ENCODE measurements at places on chromosomes 3 and 15. TPM values are rescaled to one million over a fixed set of nuclear protein-coding genes. Genes with fewer than 3 reads are reported as not detected.

Gene FOXB1
- total RNA-seq = not detected

DNA sequence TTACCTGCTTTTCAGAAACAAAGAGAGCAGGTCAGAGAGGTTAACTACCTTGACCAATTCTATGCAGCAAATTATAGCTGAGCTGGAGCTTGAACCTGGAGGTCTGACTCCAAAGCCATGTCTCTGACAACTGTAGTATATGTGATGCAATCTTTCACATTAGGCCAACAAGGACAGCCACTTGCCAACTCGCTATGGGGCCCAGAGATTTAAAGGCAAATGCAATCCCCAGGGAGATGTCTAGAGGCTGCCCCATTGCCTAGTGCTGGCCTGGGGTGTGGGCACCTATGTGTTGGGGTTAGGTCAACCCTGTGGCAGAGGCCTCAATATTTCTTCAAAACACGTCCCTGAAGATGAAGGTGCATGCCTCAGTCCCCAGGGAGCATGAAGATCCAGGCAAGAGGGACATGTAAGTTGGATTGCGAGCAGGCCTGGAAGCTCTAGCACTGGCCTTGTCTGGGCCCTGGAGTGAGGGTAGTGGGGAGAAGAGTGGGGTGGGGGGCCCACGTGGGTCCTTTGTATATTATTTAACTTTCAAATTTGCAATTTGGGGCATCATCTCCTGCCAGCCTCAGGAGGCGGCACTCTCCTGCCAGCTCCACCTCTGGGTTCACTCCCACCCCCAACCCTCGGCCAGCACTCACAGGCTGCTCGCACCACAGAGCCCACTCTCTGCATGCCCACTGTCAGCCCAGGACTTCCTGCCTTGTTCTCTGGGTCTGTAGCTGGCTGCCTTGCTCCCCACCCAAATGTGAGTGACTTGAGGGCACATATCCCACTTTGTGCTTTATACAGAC is 64.3 kb downstream of the SLC12A8 start:
- no peaks in the 10 kb centered on the region for H3K36me3 ChIP-seq
- H3K4me3 ChIP-seq = no peak overlapping the region
- DNase-seq = no peak
- no peak overlapping the region for H3K27ac ChIP-seq
- peaks cover 2% of the 10 kb centered on the region for H3K27me3 ChIP-seq

- no peaks in the 10 kb centered on the region for H3K27me3 ChIP-seq
- no peaks in the 10 kb centered on the region for H3K36me3 ChIP-seq
- H3K4me1 ChIP-seq = no peaks in the 10 kb centered on the region
- no peak overlapping the region for H3K4me3 ChIP-seq
- DNase-seq = no peak
- no peak overlapping the region for H3K27ac ChIP-seq
Measured at GRCh38 chr3:149376718-149377407, 586 bp downstream of the TM4SF1 start.

GRCh38 chr15:101810876-101811275 is 1.1 kb upstream of the OR4F15 start:
- H3K4me3 ChIP-seq = no peak overlapping the region
- no peaks in the 10 kb centered on the region for H3K4me1 ChIP-seq
- no peaks in the 10 kb centered on the region for H3K27me3 ChIP-seq
- H3K36me3 ChIP-seq = no peaks in the 10 kb centered on the region
- no peak for DNase-seq

Gene UMPS
- total RNA-seq = 47.3 TPM

DNA sequence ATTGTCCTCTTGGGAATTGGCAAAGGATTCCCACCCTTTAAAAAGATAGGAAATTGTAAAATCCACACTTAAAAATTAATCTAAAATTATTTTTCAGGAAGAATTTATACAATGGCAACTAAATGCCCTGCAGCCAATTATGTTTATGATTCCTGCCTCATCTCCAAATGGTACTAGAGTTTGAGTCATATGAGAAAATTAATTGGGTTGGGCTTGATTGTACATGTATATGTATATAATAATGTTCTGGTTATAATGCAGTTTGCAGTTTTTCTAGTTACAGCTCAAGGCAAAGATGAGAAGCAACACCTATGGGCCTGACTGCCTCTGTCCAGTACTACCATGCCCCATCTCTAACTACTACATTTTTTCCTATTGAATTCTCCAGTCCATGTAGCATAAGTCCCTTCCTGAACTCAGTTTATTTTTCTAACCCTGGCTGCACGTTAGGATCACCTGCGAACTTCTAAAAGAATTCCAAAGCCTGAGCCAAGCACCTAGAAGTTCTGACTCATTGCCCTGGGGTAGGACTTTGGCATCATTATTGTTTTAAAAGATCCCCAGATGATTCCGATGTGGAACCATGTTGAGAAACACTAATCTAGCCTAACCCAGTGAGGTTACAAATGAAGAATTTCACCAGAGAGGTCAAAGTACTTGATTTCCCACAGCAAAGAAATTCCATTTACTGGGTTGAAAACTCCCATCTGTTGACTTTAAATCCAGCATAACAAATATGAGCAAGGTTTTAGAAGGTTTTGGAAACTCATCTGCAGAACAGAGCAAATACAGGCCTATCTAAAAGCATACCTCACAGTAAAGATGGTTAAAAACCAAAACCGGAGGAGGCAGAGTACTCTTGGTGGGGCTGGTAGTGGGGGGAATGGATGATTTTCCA is 19.4 kb downstream of the TGFBR2 start:
- no peak overlapping the region for H3K4me3 ChIP-seq
- no peak overlapping the region for H3K27ac ChIP-seq
- DNase-seq = no peak
- H3K36me3 ChIP-seq = no peaks in the 10 kb centered on the region
- no peaks in the 10 kb centered on the region for H3K27me3 ChIP-seq
- H3K4me1 ChIP-seq = no peaks in the 10 kb centered on the region

Gene EPHB1
- total RNA-seq = not detected

Measured in K562 (cell line).